Hypothalamus (tissue), 51 donors: ENCODE measurements at places on chromosomes 11 and 22.

GRCh38 chr11:105609341-105609781 lies 512 bp upstream of the GRIA4 start:
- DNase-seq: no peak

- DNase-seq: no peak
Observed at GRCh38 chr22:34885852-34886251, 180.1 kb upstream of the ISX start.

DNA sequence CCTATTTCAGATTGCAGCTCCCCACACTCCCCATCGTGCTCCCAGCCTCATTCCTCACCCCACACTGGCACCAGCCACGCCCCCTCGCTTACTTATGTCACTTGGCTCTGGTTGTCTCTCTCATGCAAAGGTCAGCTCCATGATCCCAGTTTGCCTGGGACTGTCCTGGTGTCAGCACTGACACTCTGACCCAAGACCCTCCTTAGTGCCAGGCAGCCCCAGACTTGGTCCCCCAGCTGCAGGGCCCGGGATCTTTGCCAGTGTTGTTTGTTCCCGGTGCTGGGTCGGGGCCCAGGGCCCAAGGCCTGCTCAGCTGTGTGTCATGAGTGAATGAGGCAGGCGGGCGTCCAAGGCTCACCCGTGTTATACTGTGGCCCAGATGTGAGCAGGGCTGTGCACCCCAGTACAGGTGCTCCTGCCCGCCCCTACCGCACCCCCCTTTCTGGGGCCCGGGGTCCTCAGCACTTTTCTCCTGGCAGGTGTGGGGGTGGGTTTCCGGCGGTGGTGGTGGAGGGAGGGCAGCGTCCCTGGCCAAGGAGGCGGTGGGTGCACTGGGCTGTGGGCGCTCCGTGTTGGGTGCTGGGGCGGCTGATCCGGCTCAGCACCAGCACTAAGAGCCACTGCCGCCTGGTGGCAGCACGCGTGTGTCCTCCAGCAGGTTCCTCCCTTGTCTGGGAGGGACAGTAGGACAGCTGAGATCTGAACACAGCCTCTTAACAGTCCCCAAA lies 19.5 kb downstream of the IL17REL start:
- peak; percentile 47 for DNase-seq

- DNase-seq: no peak
Observed at GRCh38 chr22:38313384-38313955, 3.8 kb downstream of the CSNK1E start.

- no peak for DNase-seq
Observed at GRCh38 chr11:27166130-27166529, 125.5 kb downstream of the BBOX1 start.

GRCh38 chr22:20937031-20937793 lies 20.0 kb downstream of the CRKL start:
- DNase-seq: no peak

- no peak for DNase-seq
Observed at GRCh38 chr11:79414644-79415317, 26.0 kb downstream of the TENM4 start.

GRCh38 chr11:71186806-71187205 lies 65.6 kb downstream of the SHANK2 start:
- DNase-seq: no peak

DNA sequence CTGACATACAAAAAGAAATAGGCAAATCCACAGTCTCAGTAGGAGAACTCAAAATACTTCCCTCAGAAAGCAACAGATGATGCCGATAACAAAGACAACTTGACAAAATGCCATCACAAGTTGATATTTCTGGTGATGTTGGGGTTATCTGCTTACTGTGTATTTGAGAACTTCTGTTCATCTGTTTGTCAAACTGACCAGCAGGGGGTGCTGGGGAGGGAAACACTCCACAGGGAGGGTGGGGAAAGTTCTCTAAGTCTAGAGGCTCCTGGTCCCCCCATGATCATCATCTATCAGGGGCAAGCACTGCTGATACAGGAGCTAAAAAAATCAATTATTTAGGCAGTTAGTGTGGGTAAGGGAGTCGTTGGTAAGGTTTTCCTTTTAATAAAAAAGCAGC lies 19.2 kb downstream of the GLYATL1 start:
- no peak for DNase-seq

DNA sequence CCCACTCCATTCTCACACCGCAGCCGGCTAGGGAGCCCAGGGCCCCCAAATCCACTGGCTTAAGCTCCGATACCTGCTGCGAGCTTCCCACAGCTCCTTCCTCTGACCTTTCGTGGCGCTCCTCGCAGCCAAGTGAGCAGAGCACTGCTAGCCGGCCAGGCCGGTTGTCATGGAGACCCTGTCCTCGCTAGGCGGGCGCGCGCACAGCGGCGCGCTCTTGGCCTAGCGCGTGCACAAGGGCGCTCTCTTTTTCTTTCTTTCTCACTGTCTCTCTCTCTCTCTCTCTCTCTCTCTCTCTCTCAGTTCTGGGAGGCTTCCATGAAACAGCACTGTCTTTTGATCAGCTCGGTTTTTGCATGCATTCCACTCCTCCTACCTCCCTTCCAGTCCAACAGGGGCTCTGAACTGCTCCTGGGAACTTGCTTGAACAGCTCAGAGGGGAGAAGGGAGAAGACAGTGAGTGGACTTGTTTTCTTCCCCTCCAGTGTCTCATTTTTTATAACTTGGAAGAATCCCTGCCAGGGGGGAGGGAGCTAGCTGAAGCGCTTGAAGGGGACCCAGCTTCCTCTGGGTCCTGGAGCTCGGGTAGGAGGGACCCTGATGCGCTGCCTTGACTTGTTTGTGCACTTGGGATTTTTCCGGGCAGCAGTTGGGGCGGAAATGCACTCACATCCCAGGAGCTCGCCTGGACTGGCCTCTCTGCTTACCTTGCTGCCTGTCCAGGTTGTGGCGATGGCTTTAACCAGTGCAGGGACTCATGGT lies 100.3 kb upstream of the AKIP1 start:
- DNase-seq: peak; percentile 65

GRCh38 chr22:40720538-40721256 lies 41.4 kb downstream of the MCHR1 start:
- no peak for DNase-seq

DNA sequence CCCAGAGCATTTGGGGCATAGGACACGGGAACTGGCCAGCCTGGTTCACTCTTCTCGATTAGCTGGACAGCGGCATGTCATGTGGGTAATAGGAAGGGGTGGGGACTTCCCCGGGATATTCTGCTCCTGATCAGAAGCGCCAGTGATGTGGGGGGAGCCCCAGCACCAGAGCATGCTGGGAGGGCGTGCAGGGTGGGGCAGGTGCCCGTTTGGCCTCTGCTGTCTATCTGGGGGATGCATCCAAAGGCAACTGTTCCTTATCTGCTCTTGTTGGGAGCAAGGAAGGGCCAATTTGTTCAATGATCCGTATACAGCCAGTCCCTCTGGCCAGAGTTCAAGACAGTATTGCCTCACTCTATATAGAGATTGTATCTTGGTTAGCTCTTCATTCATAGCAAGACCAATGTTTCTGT lies 43.6 kb downstream of the PPARA start:
- DNase-seq: no peak

DNA sequence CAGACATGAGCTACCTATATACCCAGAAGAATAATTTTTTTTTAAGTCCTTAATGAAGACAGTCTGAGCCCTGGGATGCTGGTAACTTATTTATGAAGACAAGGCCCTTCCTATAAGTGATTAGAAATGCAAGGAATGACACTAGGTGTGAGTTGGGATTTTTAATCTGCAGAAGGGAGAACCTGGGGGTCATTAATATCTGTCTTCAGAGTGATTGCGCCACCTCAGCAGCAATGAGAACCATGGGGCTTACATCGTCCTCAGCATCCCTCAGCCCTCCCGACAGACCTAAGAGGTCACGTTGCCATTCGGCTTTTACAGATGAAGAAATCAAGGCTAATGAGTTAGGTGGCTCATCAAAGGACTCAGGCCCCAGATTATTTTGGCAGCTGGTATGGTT lies 55.6 kb downstream of the MCM5 start:
- no peak for DNase-seq

DNA sequence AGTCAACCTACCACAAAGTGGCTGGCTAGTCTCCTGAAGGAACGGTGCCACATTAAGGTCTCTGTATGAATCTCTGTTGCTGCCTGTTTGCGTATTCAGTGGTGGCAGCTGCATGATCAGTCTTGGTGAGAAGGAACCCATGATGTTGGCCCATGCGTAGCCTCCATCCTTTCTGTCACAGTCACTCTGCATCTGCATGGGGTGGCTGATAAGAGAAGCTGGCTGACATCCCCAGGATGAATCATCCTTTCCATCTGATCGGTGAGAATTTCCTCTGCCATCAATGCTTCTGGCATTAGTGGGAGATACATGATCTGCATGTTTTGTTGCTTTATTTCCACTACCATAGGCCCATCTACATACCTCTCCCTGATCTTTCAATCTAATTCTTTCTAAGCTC lies 199.0 kb upstream of the NECTIN1 start:
- no peak for DNase-seq

GRCh38 chr11:121715405-121715804 lies 262.6 kb upstream of the SORL1-AS1 start:
- no peak for DNase-seq

DNA sequence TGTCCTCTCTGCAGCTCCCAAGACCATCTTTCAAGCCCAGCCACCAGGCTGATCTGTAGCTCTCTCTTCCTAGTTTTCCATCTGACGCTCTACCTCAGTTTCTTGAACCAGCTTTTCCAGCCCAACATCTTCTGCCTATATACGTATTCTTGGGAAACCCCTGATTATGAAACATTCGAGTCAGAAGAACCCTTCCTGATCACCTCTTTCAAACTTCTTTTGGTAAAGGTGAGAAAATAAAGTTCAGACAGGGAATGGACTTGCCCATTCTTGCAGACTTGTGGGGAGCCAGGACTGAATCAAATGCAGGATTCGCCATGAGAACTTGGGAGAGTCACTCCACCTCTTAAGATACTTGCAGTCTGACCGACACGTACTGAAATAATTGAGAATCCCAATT lies 169.5 kb upstream of the NARS2 start:
- no peak for DNase-seq

DNA sequence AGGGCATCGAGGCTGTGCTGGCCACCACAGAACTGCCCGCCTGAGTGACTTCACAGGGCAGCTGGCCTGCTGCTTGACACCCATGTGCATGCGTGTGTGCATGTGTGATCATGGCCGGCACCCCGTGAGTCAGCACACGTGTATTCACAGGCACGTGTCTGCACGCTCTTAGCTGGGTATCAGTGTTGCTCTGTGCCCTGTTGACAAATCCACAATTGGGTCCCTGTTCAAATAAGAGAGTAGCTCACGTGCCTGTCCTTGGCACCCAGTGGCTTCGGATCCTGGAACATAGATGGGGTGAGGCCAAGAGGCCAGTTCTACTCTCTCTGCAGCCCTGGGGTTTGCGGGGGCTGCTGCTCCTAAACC lies 14.0 kb downstream of the B3GAT1 start:
- peak; percentile 30 for DNase-seq

DNA sequence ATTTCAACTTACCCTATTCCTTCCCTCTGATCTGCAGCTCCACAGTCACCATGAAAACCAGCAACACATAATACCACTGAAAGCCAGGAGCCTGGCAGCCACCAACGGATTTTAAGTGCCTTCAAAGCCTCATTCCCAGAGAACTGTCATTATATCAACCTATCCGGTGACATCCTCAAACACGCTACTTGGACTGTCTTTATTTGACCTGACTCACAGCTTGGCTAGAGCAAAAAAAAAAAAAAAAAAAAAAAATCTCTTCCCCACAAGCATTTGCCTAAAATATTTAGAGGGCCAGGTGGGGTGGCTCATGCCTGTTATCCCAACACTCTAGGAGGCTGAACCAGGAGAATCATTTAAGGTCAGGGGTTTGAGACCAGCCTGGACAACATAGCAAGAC lies 32.4 kb upstream of the ARHGAP32 start:
- DNase-seq: no peak

DNA sequence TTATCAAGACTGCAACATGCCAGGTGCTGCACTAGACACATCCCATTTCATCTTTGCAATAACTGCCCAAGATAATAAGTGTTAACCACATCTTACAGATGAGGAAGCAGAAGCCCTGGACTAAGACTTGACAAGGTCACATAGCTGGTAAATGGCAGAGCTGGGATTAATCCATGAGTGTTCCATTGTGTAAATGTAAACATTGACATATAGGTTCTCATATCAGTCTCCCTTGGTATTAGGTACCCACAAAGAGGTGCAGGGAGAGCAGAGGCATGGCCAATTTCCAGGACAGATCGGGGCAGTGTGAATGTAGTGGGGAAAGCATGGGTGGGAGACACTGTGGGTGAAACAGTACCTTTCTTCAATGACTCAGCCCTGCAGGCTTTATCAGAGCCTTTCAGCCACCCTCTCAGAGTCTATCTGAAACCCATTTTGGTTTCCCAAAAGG lies 17.9 kb downstream of the MICAL2 start:
- no peak for DNase-seq

DNA sequence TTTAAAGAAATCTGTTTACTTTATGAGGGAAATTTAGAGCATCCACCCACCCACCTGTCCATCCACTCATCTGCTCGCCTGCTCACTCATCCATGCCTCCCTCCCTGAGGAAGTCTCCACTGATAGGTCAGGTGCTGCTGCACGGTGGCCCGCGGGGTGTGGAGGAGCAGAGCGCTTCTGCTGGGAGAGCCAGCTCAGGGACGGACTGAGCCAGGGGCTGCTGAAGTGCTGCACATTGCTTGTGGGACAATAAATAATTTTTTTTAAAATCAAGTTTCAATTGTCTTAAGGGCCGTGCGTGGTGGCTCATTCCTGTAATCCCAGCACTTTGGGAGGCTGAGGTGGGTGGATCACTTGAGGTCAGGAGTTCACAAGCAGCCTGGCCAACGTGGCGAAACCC lies 148.9 kb downstream of the TBC1D22A start:
- no peak for DNase-seq

GRCh38 chr11:5036669-5037068 lies 9.7 kb upstream of the OR52J3 start:
- DNase-seq: no peak

DNA sequence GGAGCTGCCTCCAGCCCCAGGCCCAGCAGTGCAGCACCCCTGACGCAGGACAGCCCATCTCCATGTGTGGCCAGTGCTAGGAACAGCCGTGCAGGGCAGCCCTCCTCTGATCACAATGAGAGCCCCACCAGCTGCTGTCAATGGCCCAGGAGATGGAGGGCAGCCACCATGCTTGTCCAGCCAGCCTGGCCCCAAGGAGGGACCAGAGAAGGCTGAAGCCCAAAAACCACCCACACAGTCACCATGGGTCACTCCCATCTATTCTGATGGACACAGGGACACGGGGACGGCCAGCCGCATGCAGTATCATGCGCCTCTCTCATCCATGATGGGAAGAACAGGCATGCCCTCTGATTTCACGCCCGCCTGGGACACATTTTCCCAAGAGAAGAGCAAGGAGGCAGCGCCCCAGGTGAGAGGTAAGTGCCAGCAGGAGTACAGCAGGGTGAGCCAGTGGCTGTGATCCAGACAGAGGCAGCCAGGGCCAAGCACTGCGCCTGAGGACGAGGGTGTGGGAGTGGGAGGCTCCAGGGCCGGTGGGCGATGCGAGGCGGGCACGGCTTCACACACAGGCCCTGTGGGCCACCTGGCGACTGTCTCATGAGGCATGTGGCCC lies 33.6 kb upstream of the GNB1L start:
- no peak for DNase-seq

DNA sequence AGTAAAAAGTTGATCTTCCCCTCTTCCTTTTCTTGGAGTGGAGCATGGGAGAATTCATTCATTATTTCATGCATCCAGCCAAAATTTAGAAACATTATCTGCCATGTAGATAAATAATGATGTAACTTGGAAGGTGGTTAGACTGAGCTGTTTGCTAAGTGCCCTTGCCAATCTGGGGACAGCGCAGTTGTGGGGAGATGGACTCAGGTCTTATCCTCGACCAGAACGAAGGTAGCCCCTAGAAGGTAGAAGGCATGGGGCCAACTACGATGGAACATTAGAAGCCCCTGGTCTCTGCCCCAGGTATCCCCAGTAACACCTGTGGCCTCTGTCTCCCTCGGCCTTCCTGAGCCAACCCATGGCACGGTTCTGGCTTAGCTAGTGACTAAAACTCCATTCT lies 53.0 kb upstream of the TIMP3 start:
- DNase-seq: no peak
